GM12864 (cell line): ENCODE measurements at places on chromosomes 7 and 10.
A peak's percentile ranks its signal among the peaks of the same experiment; 100 is the strongest.

- no peak for DNase-seq
Observed at GRCh38 chr7:1769286-1770200, 99.5 kb downstream of the ELFN1 start.

DNA sequence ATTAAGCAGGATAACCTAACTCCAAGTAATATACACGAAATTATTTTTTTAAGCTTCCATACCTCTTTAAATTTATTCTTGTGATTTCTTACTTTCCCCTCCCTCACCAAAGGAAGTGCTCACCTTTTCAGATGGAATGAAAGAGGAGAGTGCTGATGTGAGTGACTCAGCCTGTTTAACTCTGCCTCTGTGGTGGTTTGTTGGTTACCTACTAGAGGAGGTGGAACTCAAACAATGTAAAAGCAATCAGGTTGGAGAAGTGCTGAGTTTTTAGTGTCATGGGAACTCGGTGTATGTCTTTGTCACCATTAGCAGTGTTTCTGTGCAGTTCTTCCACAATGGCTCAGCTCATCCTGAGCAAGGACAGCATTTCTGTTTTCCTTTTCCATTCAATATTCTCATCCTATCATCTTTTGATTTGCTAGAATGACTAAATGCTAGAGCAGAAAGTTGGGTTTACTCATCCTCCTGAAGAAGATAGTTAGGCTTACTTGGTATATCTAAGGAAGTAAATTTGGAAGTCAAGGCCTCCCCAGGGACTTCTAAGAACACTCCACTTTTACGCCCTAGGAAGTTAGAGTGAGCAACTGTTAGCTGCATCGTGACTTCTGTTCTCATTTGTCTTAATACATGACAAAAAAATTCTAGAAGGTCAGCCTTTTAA lies 6.0 kb downstream of the ADD3 start:
- no peak for DNase-seq

DNA sequence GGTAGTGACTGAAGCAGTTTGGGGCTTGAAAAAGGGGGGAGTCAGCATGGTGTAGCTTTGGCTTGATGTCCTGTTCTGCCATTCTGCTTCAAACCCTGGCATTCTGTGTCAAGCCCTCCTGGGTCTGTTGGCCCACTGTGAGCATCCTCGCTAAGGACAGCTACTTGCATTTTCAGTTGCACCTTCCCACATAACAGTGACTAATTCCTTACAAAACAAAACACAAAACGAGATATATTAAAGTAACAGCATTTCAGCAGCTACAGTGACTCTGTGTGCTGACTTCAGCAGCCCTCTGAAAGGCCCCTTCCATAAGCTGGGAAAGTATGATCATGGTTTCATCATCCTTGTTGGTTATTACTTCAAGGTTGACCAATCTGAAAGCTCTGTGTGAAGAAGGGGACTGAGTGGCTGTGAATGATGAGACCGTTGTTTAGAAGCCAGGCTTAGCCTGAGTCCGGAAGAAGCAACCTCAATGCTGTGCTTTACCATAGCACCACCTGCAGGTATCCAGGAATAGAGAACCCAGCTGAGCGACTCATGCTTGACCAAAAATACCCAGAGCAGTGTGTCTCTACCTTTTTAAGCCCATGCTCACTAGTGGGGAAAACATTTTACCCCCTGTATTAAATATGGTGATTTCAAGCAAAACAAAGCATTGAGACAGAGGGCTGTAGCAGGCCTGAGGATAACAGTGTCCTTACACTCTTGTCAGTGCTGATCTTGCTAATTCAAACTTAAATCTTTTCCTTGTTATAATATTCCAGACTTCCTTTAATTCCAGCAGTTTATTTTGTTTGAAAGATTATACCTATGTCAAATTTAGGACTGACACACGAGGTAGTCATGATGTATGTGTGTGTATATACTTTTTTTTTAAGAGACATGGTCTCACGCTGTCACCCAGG lies 42.6 kb upstream of the CC2D2B start:
- DNase-seq, result peak; percentile 44

DNA sequence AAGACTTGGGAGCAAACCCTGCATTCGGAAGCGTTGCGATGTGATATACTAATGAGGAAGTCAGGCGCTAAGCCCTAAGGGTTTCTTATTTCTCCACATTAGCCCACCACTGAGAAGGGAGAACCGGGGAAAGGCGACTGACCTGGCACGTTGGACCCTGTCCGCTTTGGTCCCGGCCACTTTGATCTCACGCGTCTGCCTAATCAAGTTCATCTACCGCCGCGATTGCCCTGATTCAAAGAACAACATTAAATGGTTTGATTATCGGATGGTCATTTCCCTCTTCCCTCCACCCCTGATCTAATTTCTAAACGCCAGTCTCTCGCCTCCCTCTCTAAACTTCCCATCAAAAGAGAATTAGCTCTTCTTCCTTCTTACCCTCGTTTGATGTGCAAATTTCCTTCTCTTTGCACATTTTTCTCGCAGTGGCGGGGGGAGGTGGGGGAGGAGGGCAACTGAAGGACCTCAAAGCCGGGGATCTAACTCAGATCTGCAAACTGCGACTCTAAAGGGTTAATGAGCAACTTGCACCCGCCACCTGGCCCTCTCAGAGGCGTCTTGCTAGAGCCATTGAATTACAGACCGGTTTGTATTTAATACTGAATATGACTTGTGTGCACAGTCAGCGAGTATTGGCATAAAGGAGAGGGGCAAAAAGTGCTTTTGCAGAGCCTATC lies 687 bp upstream of the DKK1 start:
- no peak for DNase-seq

DNA sequence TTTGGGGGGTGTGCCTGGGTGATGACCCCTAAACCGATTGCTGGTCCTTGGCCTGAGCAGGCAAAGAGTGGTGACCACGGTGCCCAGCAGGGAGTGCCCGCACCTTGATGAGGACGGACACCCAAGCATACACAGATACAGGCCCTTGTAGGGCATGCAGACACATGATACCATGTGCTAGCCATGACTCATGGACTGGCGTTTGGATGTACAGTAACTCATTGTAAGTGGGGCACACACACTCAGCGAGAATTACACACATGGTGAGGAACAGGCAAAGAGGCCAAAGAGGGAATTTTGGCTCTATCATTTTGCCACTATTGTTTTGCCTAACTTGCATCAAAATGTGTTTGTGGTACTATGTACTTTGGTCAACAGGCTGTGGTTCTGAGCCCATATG lies 24.1 kb downstream of the KAZALD1 start:
- DNase-seq, result no peak

DNA sequence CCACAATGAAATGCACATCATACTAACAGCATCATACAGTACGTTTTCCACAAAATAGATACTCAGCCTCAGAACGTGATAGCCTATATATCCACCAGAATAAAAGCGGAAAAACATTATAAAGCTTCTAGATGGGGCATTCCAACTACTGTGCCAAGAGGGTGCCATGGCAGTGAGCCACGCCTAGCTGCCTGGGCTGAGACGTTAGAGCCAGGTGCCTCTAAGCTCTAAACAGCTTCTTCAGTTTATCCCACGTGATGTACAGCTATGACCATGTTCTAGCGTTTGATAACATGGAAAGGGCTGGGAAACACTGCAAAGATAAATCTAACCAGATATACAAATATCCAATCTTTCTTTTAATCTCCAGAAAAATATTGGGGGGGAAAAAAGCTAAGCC lies 17.8 kb downstream of the USP6NL start:
- DNase-seq, result no peak

DNA sequence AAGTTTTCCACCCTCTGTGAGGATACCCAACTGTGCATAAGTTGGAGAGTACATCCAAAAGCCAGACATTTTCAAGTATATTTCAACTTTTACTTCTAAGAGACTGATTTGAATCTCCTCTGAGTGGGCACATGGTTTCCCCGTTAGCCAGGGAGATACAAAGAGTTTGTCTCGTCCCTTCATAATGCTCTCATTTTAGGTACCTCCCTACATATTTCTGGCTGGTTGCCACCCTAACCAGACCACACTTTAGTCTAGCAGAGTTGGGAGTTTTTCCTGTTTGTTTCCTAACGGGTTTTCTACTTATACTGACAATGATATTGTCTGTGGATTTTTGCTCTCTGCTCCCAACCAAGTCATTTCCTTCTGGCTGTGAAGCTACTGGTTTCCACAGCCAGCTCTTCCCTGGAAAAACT lies 180.3 kb downstream of the CCDC71L start:
- no peak for DNase-seq

DNA sequence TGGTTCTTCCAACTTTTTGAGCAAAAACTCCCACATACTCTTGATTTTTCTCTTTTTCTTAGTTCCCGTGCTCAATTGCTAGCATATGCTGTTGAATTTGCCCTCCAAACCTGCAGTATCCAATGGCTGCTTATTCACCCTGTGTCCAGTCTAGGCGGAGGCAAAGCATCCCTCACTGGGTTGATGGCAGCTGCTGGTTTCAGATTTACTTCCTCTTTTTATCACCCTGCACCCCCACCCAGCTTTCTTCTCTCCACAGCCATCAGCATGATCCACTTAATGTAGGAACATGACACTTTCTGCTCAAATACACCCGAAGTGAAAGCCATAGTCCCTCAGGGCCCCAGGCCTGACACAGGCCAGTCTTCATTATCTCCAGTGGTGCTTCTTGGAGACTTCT lies 87.6 kb upstream of the ADARB2 start:
- DNase-seq, result no peak

- no peak for DNase-seq
Observed at GRCh38 chr10:74991435-74991834, 120.0 kb upstream of the SAMD8 start.

- no peak for DNase-seq
Observed at GRCh38 chr10:5806745-5807144, 6.5 kb downstream of the GDI2 start.

DNA sequence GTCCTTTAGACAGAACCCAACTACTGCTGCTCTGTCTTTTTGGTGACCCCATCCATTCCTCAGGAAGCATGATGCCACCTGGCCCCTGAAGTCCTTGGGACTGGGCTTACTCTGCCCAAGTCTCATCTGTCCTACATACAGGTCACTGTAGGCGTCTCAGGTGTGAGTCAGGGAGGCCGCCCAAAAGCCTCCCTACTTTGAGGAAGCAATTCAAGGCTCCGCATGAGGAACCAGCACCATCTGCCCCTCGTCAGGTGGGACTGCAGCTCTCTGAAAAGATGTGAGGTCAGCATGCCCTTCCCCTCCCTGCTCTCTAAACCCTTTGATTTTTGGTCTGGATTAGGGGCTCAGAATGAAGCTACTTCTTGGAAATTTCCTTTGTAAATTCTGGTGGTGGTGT lies 354.8 kb downstream of the CXCL12 start:
- DNase-seq, result no peak

DNA sequence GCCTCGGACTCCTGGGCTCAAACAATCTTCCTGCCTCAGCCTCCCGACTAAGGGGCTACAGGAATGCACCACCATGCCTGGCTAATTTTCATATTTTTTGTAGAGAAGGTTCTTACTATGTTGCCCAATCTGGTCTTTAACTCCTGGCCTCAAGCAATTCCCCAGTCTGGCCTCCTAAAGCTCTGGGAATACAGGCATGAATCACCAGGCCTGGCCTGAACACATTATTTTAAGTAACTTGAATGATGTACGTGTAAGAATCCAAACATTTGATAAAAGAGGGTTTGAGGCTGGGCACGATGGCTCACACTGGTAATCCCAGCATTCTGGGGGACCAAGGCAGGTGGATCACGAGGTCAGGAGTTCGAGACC lies 13.0 kb upstream of the BAMBI start:
- DNase-seq, result no peak

DNA sequence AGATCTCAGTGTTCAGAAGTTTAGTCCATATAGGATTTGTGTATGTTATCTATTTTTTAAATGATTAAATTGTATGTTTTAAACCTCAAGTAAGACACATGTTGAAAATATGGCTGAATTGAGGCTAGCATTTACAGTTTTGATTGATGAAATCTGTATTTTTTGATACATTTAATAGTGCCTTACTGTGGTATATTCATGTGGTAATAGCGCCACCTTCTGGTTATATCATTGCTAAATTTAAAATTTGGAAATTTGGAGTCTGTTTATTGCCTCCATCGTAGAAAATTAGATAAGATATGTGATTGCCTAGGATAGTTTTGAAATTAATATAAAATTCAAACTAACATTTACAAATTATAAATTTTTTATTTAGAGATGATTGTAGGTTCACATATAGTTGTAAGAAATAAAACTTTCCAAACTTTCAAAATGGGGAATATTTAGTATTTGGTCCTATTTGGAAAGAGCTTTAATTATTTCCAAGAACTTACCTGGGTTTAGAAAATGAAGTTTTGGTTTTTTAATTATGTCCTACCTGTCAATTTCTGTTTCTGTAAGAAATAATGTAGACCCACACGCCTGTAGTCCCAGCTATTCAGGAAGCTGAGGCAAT lies 19.1 kb upstream of the ARMS2 start:
- DNase-seq, result peak; percentile 4

GRCh38 chr7:117776224-117776623 lies 97.0 kb downstream of the CTTNBP2 start:
- DNase-seq, result no peak

- no peak for DNase-seq
Observed at GRCh38 chr7:37287131-37287855, 161.4 kb downstream of the ELMO1 start.

DNA sequence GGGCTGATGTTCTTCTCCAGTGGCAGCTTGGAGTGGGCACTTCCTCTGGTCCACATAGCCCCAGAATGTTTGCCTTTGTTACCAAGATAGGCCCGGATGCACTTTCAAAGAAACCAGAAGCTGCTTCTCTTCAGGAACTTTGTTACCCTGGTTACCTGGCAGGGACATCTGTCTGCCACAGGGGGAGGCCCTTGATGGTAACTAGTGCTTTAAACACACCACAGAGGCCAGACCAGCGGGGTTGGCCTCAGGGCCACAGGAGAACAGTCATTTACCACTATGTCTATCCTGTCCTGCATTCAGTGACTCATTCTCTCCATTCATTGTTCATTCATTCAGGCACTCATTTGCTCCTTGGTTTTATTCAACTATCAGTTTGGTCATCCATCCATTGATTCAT lies 11.9 kb upstream of the PLEKHA1 start:
- DNase-seq, result no peak

- DNase-seq, result no peak
Observed at GRCh38 chr10:99057936-99058690, 177.5 kb downstream of the HPSE2 start.

GRCh38 chr7:132965951-132966350 lies 115.9 kb downstream of the CHCHD3 start:
- no peak for DNase-seq

- no peak for DNase-seq
Observed at GRCh38 chr10:116169782-116170445, 103.1 kb downstream of the GFRA1 start.
